Caki2 (cell line): ENCODE measurements at places on chromosomes 2 and 18. TPM values are rescaled to one million over a fixed set of nuclear protein-coding genes. Genes with fewer than 3 reads are reported as not detected.

GRCh38 chr2:190190507-190191162 lies 128.1 kb upstream of the MSTN start:
- DNase-seq: no peak

The PID1 gene
- 0.52 and 3.6 TPM in 2 replicates for total RNA-seq

DNA sequence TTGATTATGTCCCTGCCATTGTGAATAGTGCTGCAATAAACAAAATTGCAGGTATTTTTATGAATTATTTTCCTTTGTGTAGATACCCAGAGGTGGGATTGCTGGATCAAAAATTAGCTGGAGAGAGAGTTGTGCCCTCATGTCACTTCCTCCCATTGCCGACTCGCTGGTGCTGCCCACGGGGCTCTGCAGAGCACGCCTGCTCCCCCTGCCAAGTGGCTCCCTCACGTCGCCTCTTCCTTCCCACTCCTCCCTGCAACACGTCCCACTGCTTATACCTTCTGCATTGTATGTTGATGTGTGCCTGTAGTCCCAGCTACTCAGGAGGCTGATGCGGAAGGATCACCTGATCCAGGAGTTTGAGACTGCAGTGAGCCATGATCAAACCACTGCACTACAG lies 28.1 kb downstream of the PRELID3A start:
- no peak for DNase-seq

The MYO3B gene
- 0.07 TPM in 1 of 2 replicates, not detected in the other for total RNA-seq

The UGT1A3 gene
- 0.78 TPM in 1 of 2 replicates, not detected in the other for total RNA-seq
